SK-N-SH treated with all-trans-retinoic acid at 6 μM for 48 hours (cell line): ENCODE measurements at places on chromosomes 7 and 10.

GRCh38 chr10:23521735-23522134, 82.9 kb downstream of the OTUD1 start:
- no peak for ATAC-seq

DNA sequence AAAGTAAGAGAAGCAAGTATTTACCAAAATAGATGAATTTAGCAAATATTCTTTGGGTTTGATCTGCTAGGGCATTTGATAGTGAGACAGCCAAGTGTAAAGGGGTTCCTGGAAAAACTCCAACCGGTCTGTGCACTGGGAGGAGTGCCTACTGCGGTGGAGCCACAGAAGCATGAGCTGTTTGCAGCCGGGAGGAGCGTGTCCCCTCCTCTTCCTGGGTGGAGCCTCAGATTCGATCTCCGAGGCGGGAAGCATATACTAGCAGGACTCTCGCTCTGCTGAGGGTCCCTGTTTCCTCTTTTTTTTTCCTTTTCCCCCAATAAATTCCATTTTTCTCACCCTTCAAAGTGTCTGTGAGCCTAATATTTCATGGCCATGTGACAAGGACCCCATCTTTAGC, 45.1 kb upstream of the MET start:
- ATAC-seq = 0 out of 3 replicates have a peak, but pooled peaks have one; percentile 22

- no peak for ATAC-seq
Observed at GRCh38 chr10:103120546-103120945, 72.5 kb downstream of the NT5C2 start.

DNA sequence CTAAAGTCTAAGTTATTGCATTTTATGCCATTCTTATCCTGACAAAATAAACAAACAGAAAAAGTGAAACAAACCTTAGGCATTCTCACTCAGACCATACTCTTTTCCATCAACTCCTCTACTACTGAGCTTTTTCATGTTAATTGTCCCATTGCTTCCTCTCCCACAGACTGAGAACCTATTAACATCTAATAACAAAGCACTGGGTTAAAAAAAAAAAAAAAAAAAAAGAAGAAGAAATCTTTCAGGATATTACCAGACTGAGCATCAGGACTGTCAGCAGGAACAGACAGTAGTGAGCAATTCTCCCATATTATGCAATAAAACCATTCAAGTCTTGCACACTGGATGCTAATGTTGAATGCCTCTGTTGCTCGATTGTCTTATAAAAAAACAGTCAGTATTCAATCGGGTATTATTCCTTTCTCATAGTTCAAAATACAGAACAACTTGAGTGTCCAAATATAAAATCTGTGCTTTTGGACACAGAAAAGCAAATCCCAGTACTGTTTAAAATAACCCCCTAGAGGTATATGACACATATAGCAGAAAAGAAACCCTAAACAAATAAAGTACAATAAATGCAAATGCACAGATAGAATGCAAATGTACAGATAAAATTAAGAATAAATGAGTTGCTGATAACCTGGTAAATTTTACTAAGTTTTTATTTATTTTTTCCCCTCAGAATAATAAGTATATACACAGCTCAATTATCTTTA, 531.3 kb upstream of the LRRTM3 start:
- ATAC-seq = no peak
